ENCODE measurements at places on chromosomes 12 and 14. TPM values are rescaled to one million over a fixed set of nuclear protein-coding genes. Genes with fewer than 3 reads are reported as not detected.

Gene OR4K13
- not detected for total RNA-seq

Gene APOLD1
- total RNA-seq = 89.7 TPM

Gene ALG10B
- total RNA-seq = 2.0 TPM

Gene SLC39A9
- 34.0 TPM for total RNA-seq

Gene FLVCR2
- total RNA-seq = 13.4 TPM

Gene BRF1
- 44.9 TPM for total RNA-seq

Gene PRKCH
- 57.3 TPM for total RNA-seq

Gene GZMH
- not detected for total RNA-seq

Gene ETFRF1
- total RNA-seq = 59.9 TPM

Gene FOXG1
- not detected for total RNA-seq

Gene GUCY2C
- total RNA-seq = not detected

Gene RERG
- 16.5 TPM for total RNA-seq

Gene ZNF740
- 12.1 TPM for total RNA-seq

Gene ACADS
- total RNA-seq = 21.3 TPM

Gene C14orf132
- 19.3 TPM for total RNA-seq

Gene NRDE2
- total RNA-seq = 9.3 TPM

Gene TBC1D30
- 1.2 TPM for total RNA-seq

Gene PRR4
- 62.0 TPM for total RNA-seq

Gene AQP6
- total RNA-seq = not detected

Gene CCDC177
- total RNA-seq = not detected

Gene TTC6
- 0.34 TPM for total RNA-seq

Gene CLECL1
- total RNA-seq = not detected

Gene PLEKHD1
- total RNA-seq = 0.13 TPM

Gene CLEC2B
- 84.1 TPM for total RNA-seq

Gene KLRK1
- total RNA-seq = not detected

Gene FGF6
- not detected for total RNA-seq

Gene MYH6
- total RNA-seq = not detected

Gene PMCH
- not detected for total RNA-seq

Data from lower leg skin (tissue), 4 donors.